ENCODE measurements at places on chromosomes 7 and 10.

DNA sequence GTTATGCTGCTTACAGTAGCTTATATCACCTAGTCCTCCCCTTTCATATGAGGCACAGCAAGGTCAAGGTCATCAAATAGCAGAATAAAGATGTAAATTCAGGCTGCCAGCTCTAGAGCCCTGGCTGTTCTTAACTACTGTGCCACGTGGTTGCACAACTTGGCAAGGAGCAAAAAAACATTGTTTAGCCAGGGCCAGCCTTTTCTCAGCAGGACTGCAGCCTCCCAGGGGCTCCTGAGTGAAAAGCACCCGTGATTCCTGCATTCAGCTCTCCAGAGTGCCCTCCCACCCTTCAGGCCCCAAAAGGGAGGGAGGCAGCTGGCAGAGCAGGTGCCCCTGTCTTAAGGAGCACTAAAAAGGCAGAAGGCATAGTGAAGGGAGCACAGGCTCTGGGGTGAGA is 31.8 kb upstream of the TM9SF3 start:
- DNase-seq, result no peak

DNA sequence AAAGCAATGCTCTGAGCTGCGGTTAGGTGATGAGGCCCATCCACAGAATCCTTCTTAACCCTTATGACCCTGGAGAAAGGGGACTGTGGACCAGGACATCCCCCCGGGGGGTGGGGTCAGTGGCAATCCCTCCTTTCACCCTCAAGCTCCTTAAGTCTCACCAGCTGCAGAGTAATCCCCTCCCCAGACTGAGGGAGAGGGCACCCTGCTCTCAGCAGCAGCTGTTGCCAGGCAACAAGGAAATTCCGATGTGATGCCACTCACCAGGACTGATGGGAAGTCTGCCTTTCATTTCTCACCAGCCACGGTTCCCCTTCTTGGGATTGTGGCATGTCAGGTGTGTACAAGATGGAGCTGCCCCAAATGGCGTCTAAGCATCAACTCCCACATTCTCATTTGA is 129.6 kb downstream of the DOCK1 start:
- DNase-seq, result no peak

- no peak for DNase-seq
Observed at GRCh38 chr7:127738859-127739258, 86.9 kb downstream of the SND1 start.

GRCh38 chr7:133807624-133808492 is 319.3 kb upstream of the LRGUK start:
- DNase-seq, result no peak

- no peak for DNase-seq
Observed at GRCh38 chr7:91243591-91244301, 20.5 kb upstream of the FZD1 start.

DNA sequence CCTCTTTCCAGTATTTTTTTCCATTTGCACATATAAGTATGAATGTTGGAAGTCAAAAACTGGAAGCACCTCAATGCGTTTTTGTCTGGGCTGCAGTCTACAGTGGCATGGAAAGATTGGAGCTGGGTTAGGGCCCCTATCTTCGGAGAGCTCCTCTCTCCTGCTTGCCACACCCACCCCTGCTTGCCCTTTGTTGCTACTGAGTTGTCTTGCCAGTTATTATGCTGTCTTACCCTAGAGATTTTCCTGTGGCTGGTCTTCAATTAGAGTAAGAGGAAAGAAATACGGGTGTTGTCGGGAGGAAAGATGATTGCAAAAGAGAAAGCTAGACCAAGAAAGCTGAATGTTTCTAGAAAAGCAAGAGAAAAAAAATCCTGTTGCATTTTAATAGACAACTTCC is 228.9 kb upstream of the CELF2 start:
- DNase-seq, result no peak

GRCh38 chr10:84201244-84201606 is 6.9 kb downstream of the CDHR1 start:
- DNase-seq, result no peak

GRCh38 chr10:86020134-86020533 is 346.5 kb downstream of the GRID1 start:
- DNase-seq, result no peak

GRCh38 chr10:43420369-43421200 is 11.6 kb upstream of the HNRNPF start:
- no peak for DNase-seq

DNA sequence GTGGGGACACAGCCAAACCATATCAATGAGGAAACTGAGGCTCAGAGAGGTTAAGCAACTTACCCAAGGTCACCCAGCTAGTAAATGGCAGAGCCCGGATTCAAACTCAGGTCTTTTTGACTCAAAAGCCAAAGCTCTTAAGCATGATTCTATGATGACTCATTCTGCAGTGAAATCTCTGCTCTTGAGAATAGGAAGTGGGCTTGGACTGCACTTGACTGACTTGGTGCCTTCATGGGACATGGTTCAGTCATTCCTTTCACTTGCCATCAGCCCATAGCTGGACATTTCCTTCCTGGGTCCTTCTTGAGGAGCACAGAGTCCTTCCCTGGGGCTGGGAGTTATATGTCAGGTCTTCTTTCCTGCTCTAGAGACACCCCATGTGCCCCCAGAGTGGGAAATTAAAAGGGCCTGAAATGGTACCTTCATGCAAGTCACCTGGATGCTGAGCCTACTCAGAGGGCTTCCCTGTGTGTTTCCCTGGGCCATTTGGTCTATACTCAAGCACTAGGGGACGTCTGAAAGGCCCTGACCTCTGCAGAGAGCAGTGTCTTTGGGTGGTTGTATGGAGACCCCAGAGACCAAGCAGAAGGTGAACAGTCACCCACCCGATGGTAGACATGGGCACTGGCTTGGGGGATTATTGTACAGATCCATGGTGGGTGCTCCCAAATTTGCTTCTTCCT is 62.4 kb upstream of the SDK1 start:
- no peak for DNase-seq

DNA sequence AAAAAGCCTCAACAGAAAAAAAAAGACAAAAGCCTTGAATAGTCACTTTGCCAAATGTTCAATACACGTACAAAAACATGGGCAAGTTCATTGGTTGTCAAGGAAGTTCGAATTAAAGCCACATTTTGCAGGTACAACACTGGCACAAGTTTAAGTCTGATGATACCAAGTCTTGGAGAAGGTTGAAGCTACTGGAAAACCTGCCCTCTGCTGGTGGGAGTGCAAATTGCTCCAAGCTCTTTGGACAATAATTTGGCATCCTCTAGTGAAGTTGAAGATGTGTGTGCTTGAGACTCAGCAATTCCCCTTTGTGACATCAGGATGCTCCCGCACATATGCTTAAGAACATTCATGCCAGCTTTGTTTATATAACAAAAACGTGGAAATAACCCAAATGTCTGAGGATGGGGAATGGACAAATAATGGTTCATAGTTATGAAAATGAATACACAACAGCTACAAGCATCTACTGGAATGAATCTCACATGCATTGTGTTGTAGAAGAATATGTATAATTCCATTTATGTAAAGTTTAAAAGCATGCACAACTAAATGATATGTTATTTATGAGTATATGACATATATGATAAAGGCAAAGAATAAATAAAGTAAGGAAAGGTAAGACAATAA is 120.0 kb upstream of the PLPP4 start:
- no peak for DNase-seq

- no peak for DNase-seq
Observed at GRCh38 chr7:141320287-141320686, 230.9 kb upstream of the AGK start.

DNA sequence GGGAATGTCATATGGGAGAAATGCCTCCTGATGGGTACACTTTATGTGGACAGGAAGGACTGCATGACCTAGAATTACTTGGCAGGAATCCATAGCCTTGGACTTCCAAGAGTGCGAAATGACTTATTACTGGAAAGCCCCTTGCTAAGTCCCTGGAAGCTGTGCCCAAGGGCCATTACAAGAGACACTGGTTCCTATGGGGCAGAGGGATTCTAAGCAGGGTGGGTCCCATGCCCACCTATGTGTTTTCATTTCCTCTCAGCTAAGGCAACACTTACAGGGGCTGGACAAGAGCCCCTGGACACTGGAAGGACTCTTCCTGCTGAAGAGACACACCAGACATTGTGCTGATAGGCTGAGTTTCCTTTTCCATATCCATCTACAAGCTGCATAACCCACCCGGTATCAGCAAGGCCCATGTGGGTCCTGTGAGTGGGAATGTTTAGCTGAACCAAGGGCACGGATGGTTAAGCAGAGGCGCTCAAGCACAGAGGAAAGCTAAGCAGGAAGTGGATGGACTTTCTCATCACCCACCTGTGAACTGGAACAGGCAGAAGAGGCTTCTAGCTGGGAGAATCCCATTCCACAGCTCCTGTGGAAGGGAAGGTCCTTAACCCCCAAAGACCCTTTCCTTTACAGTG is 56.2 kb downstream of the XPNPEP1 start:
- no peak for DNase-seq

- no peak for DNase-seq
Observed at GRCh38 chr7:114931656-114932011, 9.7 kb downstream of the MDFIC start.

DNA sequence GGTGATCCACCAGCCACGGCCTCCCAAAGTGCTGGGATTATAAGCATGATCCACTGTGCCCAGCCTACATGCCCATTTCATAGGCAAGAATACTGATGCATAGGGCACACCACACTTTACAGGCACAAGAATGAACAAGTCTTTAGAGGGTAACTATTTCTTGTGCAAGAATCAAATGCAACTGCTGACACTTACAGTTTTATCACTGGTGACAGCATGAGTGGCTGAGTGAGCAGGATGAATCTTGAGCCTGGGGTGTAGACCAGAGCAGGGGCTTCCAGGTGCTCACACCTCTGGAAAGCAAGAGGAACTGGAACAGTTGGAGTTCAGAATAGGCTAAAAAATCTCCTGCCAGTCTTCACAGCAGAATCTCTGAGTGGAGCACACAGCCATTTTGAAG is 287.5 kb downstream of the KCNMA1 start:
- DNase-seq, result no peak

GRCh38 chr7:33806298-33807154 is 98.8 kb upstream of the BMPER start:
- DNase-seq, result no peak

GRCh38 chr7:129606803-129607202 is 4.7 kb upstream of the NRF1 start:
- no peak for DNase-seq

DNA sequence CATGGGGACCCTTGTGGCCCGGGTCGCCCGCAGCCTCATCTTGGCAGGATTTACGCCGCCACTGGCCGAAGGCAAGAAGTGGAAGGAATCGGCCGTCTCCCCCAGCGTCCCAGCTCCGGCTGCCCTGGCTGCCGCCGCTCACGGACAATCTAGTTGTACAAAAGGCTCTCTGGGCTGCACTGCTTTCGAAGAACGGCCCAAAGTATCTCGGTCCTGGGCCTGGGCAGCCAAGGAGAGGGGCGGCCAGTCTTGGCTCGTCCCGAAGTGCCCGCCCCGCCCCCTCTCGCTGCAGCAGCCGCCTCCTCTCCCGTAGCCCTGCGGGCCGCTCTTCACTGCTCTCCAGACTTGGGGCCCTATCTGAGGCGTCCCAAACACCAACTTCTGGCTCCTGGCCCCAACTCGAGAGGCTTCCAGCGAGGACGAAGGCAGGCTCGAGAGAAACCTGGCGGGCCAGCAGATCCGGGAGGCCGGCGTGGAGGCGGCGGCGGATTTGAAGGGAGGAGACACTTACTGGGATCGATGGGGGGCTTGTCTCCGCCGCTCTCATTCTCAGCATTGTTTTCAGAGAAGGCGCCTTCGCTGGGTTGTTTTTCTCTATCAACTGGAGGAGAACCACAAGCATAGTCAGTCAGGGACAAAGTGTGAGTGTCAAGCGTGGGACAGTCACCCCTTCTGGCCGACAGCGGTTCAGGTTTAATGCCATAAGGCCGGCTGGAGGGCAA is 809 bp downstream of the HOXA9 start:
- DNase-seq, result no peak

GRCh38 chr7:149616898-149617297 is 119.3 kb upstream of the ZNF746 start:
- no peak for DNase-seq

- no peak for DNase-seq
Observed at GRCh38 chr7:17103170-17103569, 195.3 kb upstream of the AHR start.

- DNase-seq, result no peak
Observed at GRCh38 chr10:13883636-13884444, 297.1 kb downstream of the PRPF18 start.

DNA sequence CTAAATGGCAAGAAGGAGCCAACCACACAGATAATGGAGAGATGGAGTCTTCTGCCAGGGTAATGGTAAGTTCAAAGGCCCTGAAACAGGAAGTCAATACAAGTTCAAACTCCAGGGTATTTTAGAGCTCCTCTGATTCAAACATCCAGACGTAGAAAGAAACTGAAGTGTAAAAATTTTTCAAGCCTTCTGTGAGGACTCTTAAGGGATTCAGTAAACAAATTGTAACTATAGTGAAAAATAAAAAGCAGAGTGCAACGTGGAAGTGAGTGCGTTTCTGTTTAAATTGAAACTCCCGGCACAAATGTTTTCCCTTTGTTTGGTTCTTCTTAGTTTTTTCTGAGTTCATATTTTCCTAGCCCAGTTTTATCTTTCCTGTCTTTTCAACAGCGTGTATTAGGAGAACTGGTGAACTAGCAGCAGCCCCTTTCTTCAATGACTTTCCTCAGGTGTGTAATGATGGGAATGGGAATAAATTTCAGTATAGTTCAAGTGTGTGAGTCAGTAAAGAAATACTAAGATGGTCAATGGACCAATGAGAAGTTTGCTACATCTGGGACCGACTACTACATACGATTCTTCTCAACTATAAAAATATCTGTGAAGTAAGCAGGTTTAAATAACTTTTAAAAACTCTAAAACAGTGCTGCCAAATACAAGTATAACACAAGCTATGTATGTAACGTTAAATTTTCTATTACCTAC is 298.9 kb downstream of the CSTF2T start:
- DNase-seq, result no peak

DNA sequence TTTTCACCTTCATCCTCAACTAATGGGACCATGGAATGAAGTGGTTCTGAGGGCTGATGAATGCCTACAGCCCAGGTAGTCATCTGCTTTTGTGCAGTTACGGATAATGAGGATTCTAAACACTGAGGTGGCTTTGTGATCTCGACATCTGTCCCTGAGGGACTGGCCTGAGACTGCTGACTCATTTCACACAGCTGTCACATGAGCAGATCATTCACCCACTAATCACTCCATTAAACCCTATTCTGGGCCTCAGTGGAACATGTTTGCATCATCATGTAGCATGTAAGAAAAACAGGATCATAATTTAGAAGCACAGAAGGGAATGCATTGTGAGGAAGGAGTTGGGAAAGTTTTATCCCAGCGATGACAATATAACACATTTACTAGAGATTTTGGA is 79.4 kb upstream of the FEZF1 start:
- no peak for DNase-seq

GRCh38 chr7:36623247-36623646 is 101.0 kb downstream of the AOAH start:
- DNase-seq, result no peak

- no peak for DNase-seq
Observed at GRCh38 chr7:4884164-4884563, 648 bp upstream of the RADIL start.

DNA sequence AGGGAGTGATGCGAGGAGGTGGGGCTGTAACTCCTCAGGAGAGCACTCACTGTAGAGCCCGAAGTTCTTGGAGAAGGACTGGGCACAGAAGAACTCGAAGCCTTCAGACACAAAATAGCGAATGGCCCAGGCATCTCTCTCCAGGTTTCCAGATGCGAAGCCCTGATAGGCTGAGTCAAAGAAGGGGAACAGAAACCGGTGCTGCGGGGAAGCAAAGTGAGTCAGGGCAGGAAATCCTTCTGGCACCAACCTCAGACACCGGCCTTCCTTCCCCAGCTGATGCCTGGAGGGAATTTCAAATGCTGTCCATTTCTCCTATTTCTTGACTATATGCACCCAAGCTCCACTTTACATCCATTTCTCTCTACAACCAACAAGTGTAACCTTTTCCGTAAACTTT is 26.8 kb downstream of the GOT1 start:
- no peak for DNase-seq

Measured in HS-5 (cell line).